ENCODE measurements at places on chromosomes 12 and 14. TPM values are rescaled to one million over a fixed set of nuclear protein-coding genes. Genes with fewer than 3 reads are reported as not detected.

The CSRP2 gene
- 13.5 TPM for polyA plus RNA-seq

The CLEC7A gene
- 4.5 TPM for polyA plus RNA-seq

The LRIG3 gene
- 3.6 TPM for polyA plus RNA-seq

The LYSET gene
- 50.4 TPM for polyA plus RNA-seq

The SLC6A12 gene
- 9.4 TPM for polyA plus RNA-seq

The KLRC2 gene
- polyA plus RNA-seq: not detected

The AMN gene
- polyA plus RNA-seq: 71.0 TPM

The KRT71 gene
- not detected for polyA plus RNA-seq

The CIROP gene
- 0.04 TPM for polyA plus RNA-seq

The COL2A1 gene
- 0.19 TPM for polyA plus RNA-seq

The CCNB1IP1 gene
- 44.5 TPM for polyA plus RNA-seq

The SLC38A6 gene
- 20.8 TPM for polyA plus RNA-seq

The C3AR1 gene
- polyA plus RNA-seq: 2.9 TPM

The MAPK1IP1L gene
- 32.0 TPM for polyA plus RNA-seq

The GPR84 gene
- 0.33 TPM for polyA plus RNA-seq

The COCH gene
- 0.71 TPM for polyA plus RNA-seq

The TESPA1 gene
- 0.45 TPM for polyA plus RNA-seq

The SERPINA3 gene
- 3.4 TPM for polyA plus RNA-seq

The DHRS2 gene
- not detected for polyA plus RNA-seq

The SLC4A8 gene
- polyA plus RNA-seq: 0.43 TPM

The NFE2 gene
- not detected for polyA plus RNA-seq

The NUMB gene
- polyA plus RNA-seq: 41.3 TPM

The OS9 gene
- polyA plus RNA-seq: 148 TPM

The KHNYN gene
- 21.3 TPM for polyA plus RNA-seq

The TOMM20L gene
- polyA plus RNA-seq: 0.38 TPM

The NABP2 gene
- 40.0 TPM for polyA plus RNA-seq

The PROX2 gene
- polyA plus RNA-seq: not detected

The KRT3 gene
- not detected for polyA plus RNA-seq

The IFT81 gene
- 10.2 TPM for polyA plus RNA-seq

The LMO3 gene
- 0.67 TPM for polyA plus RNA-seq

The DLST gene
- 110 TPM for polyA plus RNA-seq

The BMP4 gene
- polyA plus RNA-seq: 4.3 TPM

The BCL11B gene
- polyA plus RNA-seq: 5.1 TPM

The KCNH3 gene
- not detected for polyA plus RNA-seq

The KRT79 gene
- not detected for polyA plus RNA-seq

The CHGA gene
- 1,234 TPM for polyA plus RNA-seq

The ZNF891 gene
- 0.55 TPM for polyA plus RNA-seq

The CELA1 gene
- not detected for polyA plus RNA-seq

The HPD gene
- polyA plus RNA-seq: 0.13 TPM

The KRT83 gene
- not detected for polyA plus RNA-seq

The CAMKK2 gene
- polyA plus RNA-seq: 34.5 TPM

The CCDC184 gene
- polyA plus RNA-seq: 0.27 TPM

The OTX2 gene
- polyA plus RNA-seq: not detected

The TC2N gene
- 25.8 TPM for polyA plus RNA-seq

The RNASE3 gene
- polyA plus RNA-seq: not detected

The PHETA1 gene
- 37.3 TPM for polyA plus RNA-seq

The DAD1 gene
- polyA plus RNA-seq: 249 TPM

The VSIG10 gene
- polyA plus RNA-seq: 32.8 TPM

The ESRRB gene
- 0.04 TPM for polyA plus RNA-seq

The LTBP2 gene
- 1.8 TPM for polyA plus RNA-seq

Measured in small intestine (tissue), 16 donors.